ENCODE measurements at places on chromosomes 1 and 21.
A peak's percentile ranks its signal among the peaks of the same experiment; 100 is the strongest.

DNA sequence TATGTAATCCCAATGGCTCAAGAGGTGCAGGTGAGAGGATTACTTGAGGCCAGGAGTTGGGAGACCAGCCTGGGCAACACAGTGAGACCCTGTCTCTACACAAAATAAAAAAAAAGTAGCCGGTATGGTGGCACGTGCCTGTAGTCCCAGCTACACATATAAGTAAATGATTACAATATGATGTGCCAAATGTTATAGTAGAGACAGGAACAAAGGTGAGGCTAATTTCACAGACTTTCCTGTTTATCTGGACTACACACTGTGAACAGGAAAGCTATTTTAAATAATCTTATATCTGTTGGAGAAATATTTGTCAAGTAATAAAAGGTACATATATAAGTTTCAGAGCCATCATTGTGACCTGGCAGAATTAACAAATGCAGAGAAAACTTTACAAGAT lies 77.7 kb downstream of the UROD start:
- DNase-seq = no peak

- DNase-seq = peak; percentile 21
Measured at GRCh38 chr1:223726380-223727001, 14.2 kb downstream of the CAPN2 start.

DNA sequence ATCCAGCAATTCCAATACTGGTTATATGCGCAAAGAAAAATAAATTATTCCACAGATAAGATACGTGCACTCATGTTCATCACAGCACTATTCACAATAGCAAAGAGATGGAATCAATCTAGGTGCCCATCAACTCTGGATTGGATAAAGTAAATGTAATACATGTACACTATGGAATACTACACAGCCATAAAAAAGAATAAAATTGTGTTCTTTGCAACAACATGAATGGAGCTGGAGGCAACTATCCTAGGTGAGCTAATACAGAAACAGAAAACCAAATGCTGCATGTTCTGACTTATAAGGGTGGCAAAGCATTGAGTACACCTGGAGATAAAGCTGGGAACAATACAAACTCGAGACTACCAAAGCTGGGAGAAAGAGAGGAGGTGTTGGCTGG lies 787.3 kb downstream of the KCNT2 start:
- no peak for DNase-seq

DNA sequence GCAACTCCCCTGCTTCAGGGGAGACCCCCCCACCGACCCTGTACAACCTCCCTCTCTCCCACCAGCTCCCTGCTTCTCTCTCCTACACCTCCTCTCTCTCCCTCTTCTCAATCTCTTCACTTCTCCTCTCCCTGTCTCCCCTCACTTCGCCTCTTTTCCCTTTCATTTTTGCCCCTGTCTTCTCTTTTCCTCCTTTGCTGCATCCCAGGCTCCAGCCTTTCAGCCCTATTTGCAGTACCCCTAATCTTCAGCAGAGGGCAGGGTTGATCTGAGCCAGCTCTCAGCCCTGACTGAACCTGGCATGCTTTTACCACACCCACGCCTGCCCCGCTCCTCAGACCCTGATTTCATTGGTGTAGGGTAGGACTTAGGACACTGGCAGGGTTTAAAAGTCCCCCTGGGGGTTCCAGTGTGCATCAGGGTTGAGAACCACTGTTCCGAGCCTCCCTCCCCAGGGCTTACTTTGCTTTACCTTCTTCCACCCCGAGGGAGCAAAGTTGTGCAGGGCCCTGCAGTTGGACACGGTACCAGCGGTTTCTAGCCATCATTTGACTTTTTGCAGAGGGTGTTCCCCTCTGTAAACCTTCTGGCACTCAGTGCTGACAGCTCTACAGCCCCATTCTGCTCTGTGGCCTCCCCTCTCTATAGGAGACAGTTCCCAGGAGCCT lies 67.3 kb upstream of the CNTN2 start:
- DNase-seq = peak; percentile 44

GRCh38 chr1:167601442-167602383 lies 28.3 kb upstream of the RCSD1 start:
- peak; percentile 11 for DNase-seq

- DNase-seq = no peak
Measured at GRCh38 chr1:56120021-56120420, 459.3 kb downstream of the PLPP3 start.

GRCh38 chr1:68202239-68202832 lies 30.0 kb downstream of the WLS start:
- no peak for DNase-seq
